ENCODE measurements at places on chromosomes 4 and X.

- DNase-seq: no peak
Measured at GRCh38 chrX:108439961-108440696, 491 bp downstream of the COL4A5 start.

DNA sequence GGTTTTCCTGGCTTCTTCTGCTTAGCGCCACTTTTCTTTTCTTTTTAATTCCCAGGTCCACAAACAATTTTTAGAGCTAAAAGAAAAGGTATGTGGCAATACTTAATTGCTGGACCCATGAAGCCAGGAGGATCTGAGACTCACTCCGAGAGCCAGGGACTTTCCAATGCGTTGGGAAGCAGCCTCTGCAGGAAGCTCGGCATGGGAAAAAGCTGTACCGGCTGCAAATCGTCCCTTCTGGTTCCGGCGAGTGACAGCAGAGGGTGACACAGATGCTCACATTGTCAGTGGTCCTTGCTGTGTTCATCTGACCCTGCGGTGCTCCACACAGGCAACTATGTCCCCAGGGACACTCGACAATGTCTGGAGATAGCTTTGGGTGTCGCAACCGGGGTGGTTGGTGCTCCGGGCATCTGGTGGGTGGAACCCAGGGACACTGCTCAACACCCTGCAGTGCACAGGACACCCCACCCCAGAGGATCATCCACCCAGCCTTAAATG is 164.0 kb downstream of the PRKX start:
- DNase-seq: no peak

- DNase-seq: peak; percentile 17
Measured at GRCh38 chr4:66633477-66633876, 911.8 kb downstream of the CENPC start.

DNA sequence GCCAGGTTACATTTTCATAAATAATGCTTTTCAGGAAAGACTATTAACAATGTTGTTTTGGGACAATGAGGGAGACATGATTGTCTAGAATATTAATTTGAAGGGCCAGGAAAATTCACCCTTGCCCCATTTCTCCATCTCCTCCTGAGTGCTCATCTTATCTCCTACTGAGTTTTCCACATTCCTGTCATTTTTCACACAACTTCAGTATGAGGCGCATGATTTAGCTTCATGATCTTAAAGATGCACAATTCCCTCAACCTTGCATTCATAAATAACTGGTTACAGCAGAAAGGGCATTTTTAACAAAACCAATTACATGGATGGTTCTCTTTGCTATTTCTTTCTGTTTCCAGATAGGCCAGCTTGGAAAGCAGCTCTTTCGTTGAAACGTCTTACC is 1699.2 kb upstream of the IGFBP7 start:
- no peak for DNase-seq

GRCh38 chrX:142831961-142832530 is 193.7 kb upstream of the SPANXN4 start:
- no peak for DNase-seq

GRCh38 chr4:64718091-64718490 is 308.8 kb upstream of the TECRL start:
- peak; percentile 7 for DNase-seq

DNA sequence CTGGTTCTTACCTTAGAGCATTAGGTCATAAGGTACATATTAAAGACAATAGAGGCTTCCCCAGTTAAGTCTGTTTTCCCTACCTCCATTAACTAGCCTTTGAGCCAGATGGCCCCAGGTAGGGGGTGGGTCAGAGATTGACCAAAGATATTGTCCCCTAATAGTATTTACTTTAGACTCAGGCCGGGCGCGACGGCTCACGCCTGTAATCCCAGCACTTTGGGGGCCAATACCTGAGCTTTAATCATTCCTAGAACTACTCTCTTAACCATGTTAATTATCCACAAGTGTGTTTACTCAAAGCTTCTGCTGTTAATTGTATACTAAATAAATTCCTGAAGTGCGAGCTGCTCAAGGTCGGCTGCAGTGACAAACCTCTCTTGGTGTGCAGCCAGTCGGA is 28.0 kb upstream of the AMBN start:
- no peak for DNase-seq

- no peak for DNase-seq
Measured at GRCh38 chrX:19100586-19100985, 21.7 kb downstream of the ADGRG2 start.

- no peak for DNase-seq
Measured at GRCh38 chr4:8004066-8004465, 64.4 kb upstream of the AFAP1 start.

- no peak for DNase-seq
Measured at GRCh38 chr4:155079871-155080270, 128.6 kb upstream of the NPY2R start.

- DNase-seq: no peak
Measured at GRCh38 chr4:143712155-143712550, 11.7 kb upstream of the FREM3 start.

DNA sequence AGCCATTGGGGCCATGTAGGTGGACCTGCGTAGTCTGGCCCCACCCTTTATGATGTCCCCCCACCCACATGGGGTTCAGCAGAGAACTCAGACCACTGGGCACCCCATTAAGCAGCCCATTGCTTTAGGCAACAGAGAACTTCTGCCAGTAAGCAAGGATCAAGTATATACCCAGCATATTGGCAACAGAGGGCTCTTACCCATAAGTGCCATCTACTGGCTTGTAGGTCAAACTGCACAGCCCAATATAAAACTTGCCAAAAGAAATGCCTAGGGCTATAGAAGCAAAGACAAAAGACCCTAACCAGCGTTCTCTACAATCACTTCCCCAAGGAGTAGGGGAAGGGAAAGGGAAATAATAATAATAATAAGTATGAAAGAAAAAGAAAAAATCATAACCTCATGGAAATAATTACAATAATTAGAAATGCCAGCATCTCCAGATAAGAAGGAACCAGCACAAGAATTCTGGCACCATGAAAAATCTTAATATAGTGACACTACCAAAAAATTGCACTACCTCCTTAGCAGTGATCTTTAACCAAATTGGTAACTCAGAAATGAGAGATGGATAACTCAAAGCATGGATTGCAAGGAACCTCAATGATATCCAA is 1090.7 kb downstream of the FAT4 start:
- no peak for DNase-seq

- peak; percentile 31 for DNase-seq
Measured at GRCh38 chr4:156347412-156348075, 393.9 kb upstream of the CTSO start.

- DNase-seq: no peak
Measured at GRCh38 chr4:157787618-157788017, 385.2 kb downstream of the GASK1B start.

GRCh38 chrX:24151513-24151912 is 2.0 kb downstream of the ZFX start:
- DNase-seq: no peak
